ENCODE measurements at places on chromosomes 4 and X.

DNA sequence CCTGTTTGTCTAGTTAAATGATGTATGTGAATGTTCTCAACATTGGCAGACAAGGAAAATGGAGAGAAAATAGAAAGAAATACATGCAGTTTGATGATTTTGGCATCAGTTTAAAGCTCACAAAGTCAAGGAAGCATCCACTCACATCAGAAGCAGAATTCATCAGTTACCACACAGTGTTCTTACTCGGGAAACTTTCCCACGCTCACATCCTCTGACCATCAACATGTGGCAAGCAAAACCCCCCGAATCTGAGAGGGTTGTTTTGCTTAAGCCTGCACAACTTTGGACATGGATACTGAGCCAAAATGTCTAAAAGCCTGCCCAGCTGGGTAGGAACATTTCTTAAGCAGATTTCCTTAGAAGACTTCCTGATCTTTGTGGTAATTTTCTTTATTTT is 407.6 kb downstream of the ANKRD50 start:
- DNase-seq: no peak

GRCh38 chrX:133923548-133923947 is 61.8 kb downstream of the GPC3 start:
- no peak for DNase-seq

DNA sequence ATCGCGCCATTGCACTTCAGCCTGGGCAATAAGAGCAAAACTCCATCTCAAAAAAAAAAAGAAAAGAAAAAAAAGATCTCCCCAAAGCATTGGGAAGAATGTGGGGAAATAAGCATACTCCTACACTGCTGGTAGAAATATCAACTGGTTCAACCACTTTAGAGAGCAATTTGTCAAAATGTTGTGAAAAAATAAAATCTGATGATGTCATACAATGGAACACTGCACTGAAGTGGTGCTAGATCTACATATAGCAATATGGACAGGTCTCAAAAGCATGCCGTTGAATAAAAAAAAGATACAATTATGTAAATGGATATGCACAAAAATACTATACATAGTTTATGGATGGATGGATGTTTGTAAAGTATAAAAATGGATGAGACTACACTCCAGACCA is 18.3 kb upstream of the HUWE1 start:
- no peak for DNase-seq

DNA sequence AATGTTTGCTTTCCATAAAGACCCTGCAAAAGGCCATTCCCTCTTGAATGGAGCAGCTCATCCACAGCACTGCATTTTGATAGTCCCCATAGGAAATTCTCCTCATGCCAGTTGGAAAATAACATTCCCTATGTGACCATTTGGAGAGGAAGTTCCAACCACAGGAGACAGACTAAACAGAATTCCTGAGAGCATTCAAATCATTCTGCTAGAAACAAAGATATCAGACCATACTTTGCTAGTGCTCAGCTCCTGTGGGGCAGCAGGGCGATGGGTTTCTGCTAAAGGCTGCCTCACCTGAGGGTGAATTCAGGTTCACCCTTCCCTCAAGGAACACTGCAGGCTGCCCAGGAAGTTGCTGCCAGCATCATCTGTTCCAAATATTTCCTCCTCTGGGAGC is 58.8 kb downstream of the LNX1 start:
- DNase-seq: no peak

- no peak for DNase-seq
Observed at GRCh38 chrX:44503560-44503959, 39.1 kb downstream of the FUNDC1 start.

GRCh38 chr4:57137261-57137660 is 27.1 kb upstream of the IGFBP7 start:
- no peak for DNase-seq

GRCh38 chr4:680551-680927 is 6.2 kb downstream of the MYL5 start:
- DNase-seq: no peak

GRCh38 chrX:8424912-8425311 is 39.7 kb upstream of the VCX3B start:
- no peak for DNase-seq

GRCh38 chr4:140976768-140977167 is 156.5 kb downstream of the RNF150 start:
- DNase-seq: no peak

DNA sequence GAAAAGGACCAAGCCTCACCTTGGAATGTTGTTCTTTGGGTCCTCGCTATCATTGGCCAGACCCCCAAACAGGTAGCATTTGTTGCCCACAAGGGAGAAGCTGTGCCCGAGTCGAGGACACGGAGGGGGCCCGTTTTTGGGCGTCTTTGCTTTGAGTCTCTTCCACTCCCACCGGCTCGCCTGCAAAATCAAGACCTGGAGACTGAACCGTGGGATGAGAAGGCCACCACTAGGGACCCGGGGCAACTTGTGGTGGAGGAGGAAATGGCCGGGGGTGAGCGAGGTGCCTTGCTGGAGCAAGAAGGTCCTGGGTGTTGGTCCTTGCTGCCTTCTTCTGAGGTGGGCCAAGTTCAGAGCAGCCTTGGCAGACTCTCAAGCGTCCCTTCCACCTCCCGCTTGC is 7.5 kb downstream of the HCFC1 start:
- no peak for DNase-seq

GRCh38 chr4:143085224-143085623 is 99.5 kb upstream of the USP38 start:
- no peak for DNase-seq

- no peak for DNase-seq
Observed at GRCh38 chr4:7938266-7938608, 1.4 kb downstream of the AFAP1 start.

- no peak for DNase-seq
Observed at GRCh38 chrX:131802836-131803626, 220.1 kb upstream of the STK26 start.

- no peak for DNase-seq
Observed at GRCh38 chrX:153361781-153362397, 27.9 kb downstream of the ZNF275 start.

DNA sequence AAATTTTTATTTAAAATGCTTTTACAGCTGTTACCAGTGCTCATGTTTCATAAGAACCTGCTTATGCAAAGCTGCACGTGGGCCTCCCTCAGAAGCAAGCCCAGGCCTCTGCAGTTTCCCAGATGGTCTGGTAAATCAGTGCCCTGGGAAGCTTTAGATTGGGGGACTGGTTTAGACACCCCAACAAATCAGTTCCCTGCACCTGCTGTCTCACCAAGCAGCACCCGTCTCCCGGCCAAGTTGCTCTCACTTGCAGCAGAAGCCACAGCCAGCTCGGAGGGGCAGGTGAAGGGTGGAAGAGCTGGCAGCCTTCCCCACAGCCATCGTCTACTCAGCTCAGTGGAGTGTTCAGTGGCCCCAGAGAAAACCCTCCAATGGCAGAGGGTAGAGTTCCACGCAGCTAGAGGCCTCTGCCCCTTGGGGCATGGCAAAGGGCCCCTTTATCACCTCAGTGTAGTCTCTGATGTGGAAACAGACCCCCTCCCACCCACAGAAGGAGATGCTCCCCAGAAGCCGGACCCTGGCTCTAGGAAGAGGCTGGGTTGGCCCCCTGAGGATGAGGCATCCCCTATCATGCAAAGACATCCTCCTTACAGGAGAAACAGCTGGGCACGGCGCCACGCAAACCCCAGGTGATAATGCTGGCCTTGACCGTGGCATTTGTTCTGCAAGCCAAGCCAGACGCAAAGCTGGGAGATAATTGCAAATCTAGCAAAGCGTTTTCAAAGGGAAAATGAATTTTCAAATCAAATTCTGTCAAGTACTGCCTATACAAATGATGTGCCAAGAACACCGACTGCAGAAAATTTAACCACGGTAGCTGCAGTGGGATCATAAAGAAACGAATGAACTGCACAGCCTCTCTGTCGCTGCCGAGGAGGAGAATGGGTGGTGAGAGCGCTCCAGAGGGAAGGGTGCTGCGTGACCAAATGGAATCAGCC is 51.9 kb downstream of the ZFYVE28 start:
- DNase-seq: no peak

DNA sequence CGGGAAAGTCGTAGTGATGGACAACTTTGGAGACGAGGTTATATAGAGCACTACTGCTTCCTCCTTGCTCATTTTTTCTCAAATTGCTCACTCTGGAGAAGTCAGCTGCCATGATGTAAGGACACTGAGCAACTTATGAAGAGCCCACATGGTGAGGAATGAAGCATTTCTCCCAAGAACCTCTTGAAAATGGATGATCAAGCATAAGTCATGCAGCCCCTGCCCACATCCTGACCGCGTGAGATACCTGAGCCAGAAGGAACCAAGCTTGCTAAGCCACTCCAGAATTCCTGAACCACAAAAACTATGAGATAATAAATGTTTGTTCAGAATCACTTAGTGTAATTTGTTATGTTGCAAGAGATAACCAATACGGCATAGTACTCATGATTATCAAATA is 42.8 kb downstream of the PDE5A start:
- no peak for DNase-seq

DNA sequence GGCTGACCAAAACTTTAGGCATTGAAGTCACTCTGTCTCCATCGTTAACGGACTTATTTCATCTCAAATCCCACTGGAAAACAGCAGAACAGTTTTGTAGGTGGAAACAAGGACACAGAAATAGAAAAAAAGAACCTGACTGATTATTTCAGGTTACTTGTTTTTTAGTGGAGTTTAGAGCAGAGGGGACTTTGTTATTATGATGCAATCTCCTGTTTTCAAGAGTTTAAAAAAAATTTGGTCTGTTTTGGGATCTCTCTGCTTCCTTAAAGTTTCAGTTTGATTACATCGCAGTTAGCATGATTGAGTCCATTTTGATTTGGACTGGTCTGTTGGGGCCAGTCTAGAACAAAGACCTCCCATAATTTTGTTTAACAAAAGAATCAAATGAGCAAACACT is 13.6 kb downstream of the PROM1 start:
- DNase-seq: no peak

GRCh38 chrX:107725761-107726555 is 49.6 kb downstream of the TSC22D3 start:
- DNase-seq: no peak

DNA sequence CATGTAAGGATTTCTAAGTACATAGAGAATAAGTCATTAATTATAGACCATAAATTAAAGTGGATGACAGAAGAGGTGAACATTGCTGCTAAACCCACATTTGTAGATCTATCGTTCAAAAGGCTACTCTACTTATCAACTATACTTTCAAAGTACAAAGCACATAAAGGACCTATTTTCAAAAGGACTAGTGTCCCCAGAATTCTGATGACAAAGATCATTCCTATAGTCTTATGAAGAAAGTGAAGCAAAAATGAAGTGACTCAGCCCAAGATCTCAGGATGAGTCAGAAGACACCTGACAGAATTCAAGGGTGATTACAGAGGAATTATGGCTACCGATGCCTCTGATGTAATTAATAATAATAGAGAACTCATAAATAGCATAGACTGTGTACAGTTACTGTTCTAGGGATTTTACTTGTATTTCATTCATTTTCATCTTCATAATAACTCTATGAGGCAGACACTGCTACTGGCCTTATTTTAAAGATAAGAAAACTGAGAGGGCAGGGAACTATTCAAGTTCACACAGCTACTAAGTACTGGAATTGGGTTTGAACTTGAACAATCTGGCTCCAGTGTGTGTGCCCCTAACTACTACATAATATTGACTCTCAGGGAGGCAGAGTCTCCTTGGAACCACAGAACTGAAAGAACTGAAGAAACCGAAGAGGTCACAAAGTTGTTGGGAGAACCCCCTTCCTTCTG is 17.1 kb downstream of the USP46 start:
- no peak for DNase-seq

- DNase-seq: no peak
Observed at GRCh38 chr4:73446336-73446938, 10.4 kb downstream of the AFP start.

- DNase-seq: no peak
Observed at GRCh38 chrX:75968293-75968692, 183.2 kb upstream of the MAGEE2 start.

- no peak for DNase-seq
Observed at GRCh38 chr4:67104145-67104544, 441.2 kb downstream of the CENPC start.

GRCh38 chrX:44244008-44244407 is 99.5 kb downstream of the EFHC2 start:
- no peak for DNase-seq

DNA sequence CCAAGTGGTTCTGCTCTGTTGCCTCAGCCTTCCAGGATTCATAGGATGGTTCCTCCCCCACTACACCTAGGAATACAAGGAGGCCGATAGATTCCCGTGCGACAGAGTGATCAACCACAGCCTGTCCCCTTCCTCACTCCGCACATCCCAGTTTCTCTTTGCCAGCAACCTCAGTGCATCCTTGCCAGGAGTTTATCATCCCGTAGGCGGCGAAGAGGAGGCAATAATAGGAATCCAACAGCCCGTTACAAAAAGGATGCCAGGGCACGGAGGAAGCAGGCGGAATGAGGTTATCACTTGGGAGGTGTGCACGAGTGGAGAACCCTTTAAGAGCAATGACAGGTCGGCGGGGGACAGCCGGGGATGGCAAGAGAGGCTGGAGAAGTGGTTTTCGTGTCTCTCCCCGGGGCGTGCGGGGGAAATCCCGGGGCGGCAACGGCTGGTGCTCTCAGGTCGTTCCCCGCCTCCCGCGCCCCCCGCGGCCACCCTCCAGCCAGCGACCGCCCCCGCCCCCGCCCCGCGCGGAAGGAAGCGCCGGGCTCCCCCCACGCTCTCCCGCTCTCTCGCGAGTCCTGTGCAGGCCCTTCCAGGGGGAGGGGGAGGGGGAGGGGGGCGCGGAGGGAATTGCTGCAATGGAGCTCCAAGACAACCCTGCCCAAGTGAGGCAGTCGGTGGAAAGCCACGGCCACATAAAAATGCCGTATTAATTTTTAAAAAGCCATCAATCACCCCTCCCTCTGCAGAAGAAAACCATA is 1.6 kb downstream of the PPP3CA start:
- peak; percentile 24 for DNase-seq

DNA sequence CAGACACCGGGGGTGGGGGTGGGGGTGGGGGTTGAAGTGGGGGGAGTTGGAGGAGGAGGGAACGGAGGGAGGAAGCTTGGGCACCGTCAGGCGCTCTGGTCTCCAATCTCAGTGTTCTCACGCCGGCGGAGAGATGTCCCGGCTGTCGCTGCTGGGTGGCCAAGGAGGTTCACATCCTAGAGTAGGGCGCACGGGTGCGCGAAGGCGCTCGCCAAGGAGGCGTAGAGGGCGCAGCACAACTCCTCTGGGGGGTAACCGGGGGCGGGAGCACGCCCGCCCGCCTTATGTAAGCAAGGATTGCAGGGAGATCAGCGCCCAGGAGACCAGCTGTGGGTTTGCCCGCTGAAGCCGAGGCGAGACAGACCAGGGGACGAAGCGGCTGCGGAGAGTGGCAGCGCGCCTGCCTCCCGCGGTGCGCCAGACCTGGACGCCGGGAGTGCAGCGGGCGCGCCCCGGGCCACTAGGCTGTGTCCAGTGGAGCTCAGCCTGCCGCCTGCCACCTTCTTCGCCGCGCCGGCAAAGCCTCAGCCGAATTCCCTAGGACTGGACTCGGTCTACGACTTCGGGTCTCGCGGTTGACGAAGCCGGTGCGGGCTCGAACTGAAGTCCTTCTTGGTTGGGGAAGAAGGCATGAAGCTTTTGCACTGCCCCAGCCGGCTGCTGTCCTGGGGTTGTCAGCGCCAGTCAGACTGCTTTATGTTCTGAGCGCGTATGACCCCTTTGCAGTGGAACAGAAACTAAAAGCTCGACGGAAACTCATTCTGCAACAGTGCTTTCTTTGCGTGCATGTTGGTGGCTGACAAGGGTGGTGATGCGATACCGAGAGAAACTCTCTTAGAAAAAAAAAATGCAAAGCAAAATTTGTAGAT is 707 bp upstream of the UNC5C start:
- no peak for DNase-seq

- no peak for DNase-seq
Observed at GRCh38 chr4:91325495-91325894, 978.3 kb upstream of the GRID2 start.
